Mesendoderm (in vitro differentiated cells): ENCODE measurements at places on chromosomes 13 and 19.

- no peak for DNase-seq
Observed at GRCh38 chr19:55649268-55650125, 1.5 kb downstream of the CCDC106 start.

DNA sequence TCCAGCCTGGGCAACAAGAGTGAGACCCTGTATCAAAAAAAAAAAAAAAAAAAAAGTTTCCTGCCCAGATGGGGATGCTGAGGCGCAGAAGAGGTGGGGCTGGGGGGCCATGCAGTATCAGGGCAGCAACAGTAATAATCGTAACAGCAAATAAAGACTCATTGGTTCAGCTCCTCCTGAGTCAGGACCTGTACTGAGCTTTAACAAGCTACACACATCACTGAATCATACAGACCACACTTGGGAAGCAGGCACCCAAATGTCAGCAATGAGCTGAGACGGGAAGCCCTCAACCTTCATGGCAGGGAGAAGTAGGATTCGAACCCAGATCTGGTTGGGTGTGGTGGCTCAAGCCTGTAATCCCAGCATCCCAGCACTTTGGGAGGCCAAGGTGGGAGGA lies 10.6 kb upstream of the DPF1 start:
- DNase-seq = no peak

GRCh38 chr13:29917650-29918049 lies 67.2 kb upstream of the UBL3 start:
- DNase-seq = no peak

DNA sequence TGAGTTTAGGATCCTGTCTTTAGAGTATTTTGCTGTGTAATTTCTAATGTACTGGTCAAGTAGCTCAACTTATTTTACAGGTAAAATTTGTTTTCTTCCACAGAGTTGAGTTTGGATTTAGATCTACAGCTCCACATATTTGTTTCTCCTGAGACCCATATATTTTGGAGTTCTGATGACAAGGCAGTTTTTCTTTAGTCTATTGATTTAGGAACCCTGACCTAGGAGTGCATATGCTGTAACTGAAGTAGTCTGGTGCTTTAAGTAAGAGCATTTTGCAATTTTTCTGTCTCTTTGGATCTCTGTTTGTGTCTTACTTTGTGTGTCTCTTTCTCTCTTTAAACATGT lies 19.5 kb upstream of the SPRY2 start:
- DNase-seq = no peak

DNA sequence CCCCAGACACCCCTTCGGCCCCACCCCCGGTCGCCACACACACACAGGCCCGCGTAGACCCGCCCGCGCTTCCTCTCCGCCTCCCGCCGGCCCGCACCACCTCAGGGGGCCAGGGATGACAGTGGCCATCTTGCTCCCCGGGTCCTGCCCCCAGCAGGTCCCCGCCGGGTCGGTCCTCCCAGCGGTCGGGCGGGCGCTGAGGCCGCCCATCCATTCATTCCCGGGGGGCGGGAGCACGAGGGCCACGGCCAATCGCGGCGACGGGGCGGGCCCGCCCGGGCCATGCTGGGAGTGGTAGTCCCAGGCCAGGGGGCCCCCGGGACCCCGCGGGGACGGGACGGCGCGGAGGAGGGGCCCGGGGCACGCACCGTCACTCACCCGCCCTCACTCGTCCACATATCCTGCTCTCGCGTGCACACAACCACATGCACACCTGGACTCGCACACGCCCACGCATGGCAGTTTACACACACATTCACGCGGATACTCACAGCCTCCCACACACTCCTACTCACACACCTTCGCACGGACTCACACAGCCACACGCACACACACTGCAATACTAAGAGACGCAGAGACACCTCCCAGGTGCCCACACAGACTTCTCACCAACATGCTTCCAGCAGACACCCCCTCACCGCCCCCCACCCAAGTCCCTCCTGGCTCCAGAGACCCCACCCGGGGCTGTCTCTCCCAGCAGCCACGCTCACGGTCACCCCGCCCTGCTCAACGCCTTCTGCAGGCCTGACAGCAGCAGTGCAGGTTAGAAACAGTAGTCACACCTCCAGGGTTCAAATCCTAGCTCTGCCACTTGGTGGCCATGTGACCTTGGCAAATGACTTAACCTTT lies at the start of gene DPF1:
TSS of gene DPF1 (minus strand) at position 209 of the 849 bp plus-strand sequence. CDS start at position 129, 80 bp downstream.
- peak; percentile 92 for DNase-seq

- peak; percentile 79 for DNase-seq
Observed at GRCh38 chr13:45393941-45394570, 24.1 kb downstream of the SLC25A30 start.

GRCh38 chr13:112783978-112784371 lies 94.1 kb downstream of the ATP11A start:
- DNase-seq = peak; percentile 65

DNA sequence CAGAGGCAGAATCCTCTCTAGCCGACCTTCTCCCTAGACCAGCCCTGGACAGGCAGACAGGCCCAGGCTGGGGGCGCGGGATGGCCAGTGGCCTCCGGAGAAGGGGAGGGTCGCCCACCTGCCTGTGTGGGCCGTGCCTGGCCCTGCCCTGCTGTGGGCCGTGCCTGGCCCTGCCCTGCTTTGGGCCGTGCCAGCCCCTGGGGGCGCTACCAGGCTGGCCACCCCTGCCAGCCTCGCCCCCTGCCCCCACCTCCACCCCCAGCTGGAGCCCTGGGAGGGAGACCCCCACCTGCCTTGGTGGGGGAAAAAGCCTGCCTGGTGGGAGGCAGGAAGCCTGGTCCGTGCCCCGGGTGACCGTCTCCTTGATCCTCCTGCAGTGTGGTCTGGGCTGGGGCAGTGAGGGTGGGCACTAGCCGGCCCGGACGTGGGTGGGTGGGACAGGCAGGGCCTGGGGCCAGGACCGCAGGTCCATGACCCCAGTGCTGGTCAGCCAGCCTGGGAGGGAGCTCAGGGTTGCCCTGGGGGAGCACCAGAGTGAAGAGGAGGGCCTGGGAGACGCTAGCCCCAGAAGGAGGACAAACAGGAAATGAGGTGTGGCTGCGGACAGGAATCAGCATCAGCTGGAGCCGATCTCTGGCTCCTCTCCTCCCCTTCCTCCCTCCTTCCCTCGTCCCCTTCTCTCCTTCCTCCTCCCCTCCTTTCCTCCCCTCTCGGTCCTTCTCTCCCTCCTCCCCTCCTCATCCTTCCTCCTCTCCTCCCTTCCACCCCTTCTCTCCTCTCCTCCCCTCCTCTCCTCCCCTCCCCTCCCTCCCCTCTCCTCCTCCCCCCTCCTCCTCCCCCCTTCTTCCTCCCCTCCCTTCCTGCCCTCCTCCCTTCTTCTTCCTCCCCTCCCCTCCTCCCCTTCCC lies 5.1 kb upstream of the MKNK2 start:
- DNase-seq = peak; percentile 78

DNA sequence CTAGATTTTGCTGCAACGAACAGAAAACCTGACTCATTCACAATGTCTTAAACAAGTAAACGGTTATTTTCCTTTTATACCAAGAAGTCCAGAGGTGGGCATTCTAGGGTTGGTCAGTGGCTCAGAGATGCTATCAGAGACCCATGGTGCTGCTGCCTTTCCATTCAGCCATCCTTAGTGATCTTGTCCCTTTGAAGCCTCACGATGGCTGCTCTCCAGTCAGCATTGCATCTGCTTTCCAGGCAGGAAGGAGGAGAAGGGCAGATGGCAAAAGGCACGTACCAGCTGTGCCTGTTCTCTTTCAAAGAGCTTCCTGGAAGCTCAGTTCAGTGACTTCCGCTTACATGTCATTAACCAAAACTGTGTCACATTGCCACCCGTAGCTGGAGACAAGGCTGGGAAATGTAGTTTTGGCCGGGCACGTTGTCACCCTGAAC lies 30.1 kb downstream of the WDFY2 start:
- DNase-seq = peak; percentile 31
